ENCODE measurements at places on chromosomes 7 and 10. TPM values are rescaled to one million over a fixed set of nuclear protein-coding genes. Genes with fewer than 3 reads are reported as not detected.

The TMEM270 gene
- not detected for total RNA-seq

The BLNK gene
- not detected for total RNA-seq

The ANKRD61 gene
- total RNA-seq = not detected

The GRM3 gene
- not detected for total RNA-seq

The C7orf57 gene
- not detected for total RNA-seq

The TDRD1 gene
- 0.50 TPM for total RNA-seq

The C10orf105 gene
- total RNA-seq = not detected

The STEAP4 gene
- total RNA-seq = 1.7 TPM

The NAT16 gene
- not detected for total RNA-seq

The VSTM4 gene
- total RNA-seq = 8.7 TPM

The BTBD16 gene
- 0.15 TPM for total RNA-seq

The RARRES2 gene
- total RNA-seq = 20.7 TPM

The TRIM50 gene
- total RNA-seq = not detected

The NPFFR1 gene
- total RNA-seq = not detected

The HPS6 gene
- 41.7 TPM for total RNA-seq

The HOXA11 gene
- total RNA-seq = under 0.01 TPM

The TMEM196 gene
- total RNA-seq = not detected

The ACADSB gene
- total RNA-seq = 8.1 TPM
